CD4-positive, alpha-beta T cell treated with Interleukin-2 at 100 ng/mL for 4 hours (primary cell): ENCODE measurements at places on chromosomes 4 and X.

GRCh38 chrX:10542586-10542985, 77.8 kb downstream of the MID1 start:
- DNase-seq = no peak

GRCh38 chrX:108268434-108269080, 169.7 kb downstream of the COL4A6 start:
- DNase-seq = no peak

DNA sequence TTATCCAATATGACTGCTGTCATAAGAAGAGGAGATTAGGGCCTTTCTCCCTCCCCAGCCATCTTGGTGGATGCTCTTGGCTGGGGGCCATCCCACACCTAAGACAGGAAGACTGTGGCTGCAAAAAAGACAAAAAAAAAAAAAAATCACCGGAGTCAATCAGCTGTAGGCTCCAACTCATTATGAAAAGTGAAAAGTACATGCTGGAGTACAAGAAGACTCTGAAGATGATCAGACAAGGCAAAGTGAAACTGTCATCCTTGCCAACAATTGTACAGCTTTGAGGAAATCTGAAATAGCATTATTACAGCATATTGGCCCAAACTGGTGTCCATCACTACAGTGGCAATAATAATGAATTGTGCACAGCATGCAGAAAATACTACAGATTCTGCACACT, 5.2 kb downstream of the EGFL6 start:
- DNase-seq = no peak

GRCh38 chr4:57490520-57491255, 380.5 kb upstream of the IGFBP7 start:
- DNase-seq = no peak

- DNase-seq = no peak
Measured at GRCh38 chr4:82930848-82931755, 30.6 kb downstream of the THAP9 start.

- DNase-seq = peak; percentile 53
Measured at GRCh38 chr4:118850488-118851173, 14.7 kb upstream of the SEC24D start.

- DNase-seq = peak; percentile 40
Measured at GRCh38 chr4:147984065-147984777, 252.3 kb downstream of the ARHGAP10 start.

DNA sequence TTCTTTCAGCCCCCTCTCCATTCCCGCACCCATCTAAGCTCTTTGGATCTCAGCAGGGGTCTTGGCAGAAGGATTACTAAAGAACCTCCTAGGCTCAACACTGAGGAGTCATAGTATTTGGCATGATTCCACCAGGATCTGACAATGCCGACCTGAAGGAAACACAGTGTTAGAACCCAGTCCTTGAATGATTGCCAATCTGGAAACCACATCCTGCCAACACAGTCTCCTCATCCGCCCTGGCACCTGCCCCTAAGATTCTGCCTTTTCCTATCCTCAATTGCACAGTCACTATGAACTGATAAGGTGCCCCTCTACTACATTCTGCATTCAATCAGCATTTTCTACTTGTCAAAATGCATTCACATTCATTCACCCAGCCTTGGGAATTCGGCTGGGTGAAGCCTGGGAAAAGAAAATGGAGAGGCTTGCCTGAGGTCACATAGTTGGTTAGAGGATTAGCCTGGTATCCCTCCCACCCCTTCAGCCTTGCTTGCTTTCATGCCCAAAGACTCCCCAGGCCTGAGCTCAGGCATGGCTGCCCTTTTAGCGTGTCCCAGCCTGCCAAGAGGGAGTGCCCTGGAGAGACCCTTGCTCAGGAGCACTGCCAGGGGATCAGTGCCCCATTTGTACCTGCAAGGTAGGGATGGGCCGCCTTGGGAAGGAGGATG, 2.2 kb upstream of the CLDN2 start:
- peak; percentile 13 for DNase-seq

- DNase-seq = peak; percentile 26
Measured at GRCh38 chrX:24241822-24242648, 71.8 kb downstream of the SUPT20HL2 start.

GRCh38 chr4:81601358-81601694, 129.6 kb upstream of the RASGEF1B start:
- DNase-seq = no peak

GRCh38 chrX:153909024-153909979, 4.8 kb downstream of the AVPR2 start:
- no peak for DNase-seq

GRCh38 chrX:21374163-21374993, at the start of gene CNKSR2:
Gene CNKSR2 (plus strand): TSS chrX:21374418. CDS start chrX:21374898, 480 bp downstream.
- peak; percentile 60 for DNase-seq

- no peak for DNase-seq
Measured at GRCh38 chrX:57285001-57285400, 1.5 kb upstream of the FAAH2 start.

DNA sequence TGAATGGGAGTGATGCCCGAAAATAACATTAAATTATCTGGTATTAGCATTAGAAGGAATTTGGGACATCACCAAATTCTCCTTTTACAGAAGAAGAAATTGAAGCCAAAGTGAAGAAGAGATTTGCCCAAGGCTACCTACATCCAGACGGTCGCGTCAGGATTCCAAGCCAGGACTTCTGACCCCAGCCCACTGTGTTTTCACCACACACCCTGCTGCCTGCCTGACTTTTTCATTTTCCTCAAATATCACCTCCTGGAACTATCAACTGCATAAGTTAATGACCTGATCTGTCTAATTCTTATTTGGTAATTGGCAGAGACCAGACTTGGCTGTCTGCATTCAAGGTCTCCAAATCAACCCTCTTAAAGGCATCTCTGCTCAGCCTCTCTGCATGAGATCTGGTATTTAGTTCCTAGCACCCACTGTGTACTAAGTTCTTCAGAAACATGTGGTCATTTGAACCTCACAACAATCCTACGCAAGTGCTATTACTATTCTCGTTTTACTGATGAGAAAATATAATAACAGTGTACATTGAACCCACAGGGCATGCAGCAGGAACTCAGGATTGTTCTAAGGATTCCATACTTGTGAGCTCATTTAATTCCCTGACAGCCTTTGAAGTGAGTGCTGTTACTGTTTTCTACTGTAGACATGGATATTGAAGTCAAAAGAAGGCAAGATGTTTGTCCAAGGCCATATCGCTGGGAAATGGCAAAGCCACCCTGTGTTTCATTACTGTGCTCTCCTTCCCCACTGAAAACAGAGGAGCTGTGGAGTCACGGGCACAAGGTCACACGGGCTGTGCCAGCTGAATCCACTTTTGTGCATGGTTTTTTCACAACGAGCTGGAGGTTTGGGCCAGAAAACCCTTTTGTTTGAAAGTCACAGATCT, 195.2 kb upstream of the C1QTNF7 start:
- no peak for DNase-seq

DNA sequence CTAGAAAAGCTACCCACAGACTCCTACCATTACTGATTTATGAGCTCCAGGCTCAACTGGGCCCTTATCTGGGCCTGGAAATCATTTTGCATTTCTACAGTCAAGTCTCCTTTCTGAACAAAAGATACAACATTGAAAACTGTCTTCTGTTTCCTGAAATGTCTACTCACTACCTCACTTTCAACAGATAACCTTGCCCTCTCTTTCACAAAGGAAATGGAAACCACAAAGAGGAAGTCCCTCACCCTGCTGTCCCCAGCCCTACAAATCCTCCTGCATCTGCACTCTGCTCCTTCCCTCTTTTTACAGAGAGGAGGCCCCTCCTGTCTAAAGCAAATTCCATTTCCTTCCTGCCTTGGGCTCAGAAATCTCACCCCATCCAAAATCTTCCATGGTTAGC, 24.8 kb upstream of the CYBB start:
- DNase-seq = peak; percentile 18

- no peak for DNase-seq
Measured at GRCh38 chr4:123229286-123229685, 167.3 kb upstream of the SPRY1 start.

DNA sequence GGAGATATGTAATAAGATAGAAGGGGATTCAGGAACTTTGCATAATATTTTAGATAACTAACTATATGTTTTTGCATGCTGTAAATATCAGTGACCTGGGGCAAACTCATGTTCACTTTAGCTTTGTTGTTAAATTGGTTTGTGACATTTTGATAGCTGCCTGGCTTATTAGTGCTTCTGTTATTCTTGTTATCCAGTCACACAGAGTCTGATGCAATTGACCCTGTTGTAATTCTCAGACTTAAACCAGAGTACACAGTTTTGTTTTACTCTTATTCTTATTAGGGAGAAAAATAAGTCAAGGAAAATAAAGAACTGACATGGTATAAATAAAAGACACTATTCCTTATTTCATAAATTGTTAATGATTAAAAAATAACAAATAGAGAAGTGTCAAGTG, 516.7 kb upstream of the SLIT2 start:
- DNase-seq = no peak

DNA sequence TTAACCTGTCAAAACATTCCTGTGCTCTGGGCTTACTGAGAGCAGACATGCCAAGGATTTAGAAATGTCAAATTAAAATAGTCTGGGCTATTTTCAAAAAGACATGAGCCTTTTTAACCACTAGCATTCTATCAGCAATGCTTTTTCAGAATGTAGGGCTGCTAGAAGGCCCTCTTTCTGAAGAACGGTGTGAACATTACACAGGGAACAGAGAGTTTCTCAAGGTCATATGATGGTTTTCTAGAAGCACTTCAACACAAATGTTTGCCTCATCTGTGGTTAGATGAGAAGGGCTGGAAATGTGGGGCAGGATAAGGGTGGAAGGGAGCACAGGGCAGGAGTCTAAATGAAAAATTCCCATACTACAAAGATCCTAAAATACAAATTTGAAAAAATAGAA, 39.3 kb downstream of the GRIA3 start:
- no peak for DNase-seq

GRCh38 chr4:52032005-52032404, 6.1 kb downstream of the SGCB start:
- DNase-seq = no peak

DNA sequence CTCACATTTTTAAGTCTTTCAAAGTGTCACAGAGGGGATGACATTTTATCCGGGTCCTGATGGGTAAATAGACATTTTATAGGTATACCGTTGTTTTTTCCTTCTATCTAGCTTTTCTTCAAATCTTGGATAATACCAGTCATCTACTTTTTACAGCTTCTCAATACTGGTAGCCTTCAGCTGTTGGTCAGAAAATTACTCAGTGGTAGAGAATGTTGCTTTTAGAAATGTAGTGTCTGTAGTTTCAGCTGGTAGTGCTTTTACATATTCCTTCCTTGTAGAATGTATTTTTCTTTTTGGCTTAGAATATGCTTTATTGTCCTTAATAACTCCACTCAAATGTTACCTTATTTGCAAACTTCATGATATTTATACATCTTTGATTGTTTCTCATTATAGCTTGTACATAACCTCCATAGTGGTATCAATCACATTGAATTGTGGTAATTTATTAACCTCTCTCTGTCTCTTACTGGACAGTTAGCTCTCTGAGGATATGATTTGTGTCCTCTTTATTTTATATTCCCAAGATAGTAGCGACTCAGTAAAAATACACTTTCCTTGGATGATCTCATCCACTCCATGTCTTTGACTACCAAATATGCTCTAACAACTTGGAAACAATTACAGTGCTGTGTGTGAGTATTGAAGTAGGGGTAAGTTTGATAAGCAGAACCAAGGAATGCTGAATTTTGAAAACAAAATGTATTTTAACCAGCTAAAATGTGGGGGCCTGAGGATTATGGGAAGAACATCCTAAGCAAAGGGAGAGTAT, 53.8 kb downstream of the RAP1GDS1 start:
- no peak for DNase-seq

- DNase-seq = no peak
Measured at GRCh38 chr4:185480016-185480732, 8.6 kb upstream of the CCDC110 start.
